ENCODE measurements at places on chromosomes 12 and 14.
A peak's percentile ranks its signal among the peaks of the same experiment; 100 is the strongest.

DNA sequence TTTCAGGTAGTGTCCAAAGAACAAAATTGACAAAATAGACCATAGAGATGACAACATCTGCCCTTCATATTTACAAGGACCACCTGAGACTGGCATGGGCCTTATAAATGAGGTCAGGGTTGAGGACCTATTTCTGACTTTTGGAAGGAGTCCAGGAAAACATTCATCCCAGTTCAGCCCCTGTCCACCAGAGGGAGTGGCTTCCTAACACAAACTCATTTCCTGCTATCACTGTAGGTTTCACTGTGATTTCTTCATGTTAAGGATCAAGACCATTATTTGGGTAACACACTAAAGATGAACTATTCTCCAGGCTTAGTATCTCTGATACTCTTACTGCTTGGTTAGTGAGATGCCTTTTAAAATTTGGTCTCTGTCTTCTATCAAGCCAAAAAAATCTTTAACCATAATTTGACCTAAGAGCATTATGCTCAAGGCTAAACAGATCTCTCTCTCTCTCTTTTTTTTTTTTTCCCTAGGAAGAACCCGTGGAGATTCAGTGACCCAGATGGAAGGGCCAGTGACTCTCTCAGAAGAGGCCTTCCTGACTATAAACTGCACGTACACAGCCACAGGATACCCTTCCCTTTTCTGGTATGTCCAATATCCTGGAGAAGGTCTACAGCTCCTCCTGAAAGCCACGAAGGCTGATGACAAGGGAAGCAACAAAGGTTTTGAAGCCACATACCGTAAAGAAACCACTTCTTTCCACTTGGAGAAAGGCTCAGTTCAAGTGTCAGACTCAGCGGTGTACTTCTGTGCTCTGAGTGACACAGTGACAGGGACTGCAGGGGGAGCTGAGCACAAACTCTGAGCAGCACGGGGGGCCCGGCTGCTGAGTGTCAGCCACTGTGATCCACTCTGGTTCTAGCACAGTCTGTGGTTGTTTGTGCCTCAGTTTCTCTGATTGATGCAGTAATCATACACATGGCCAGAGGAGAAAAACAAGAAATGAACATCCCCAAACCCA lies 267.6 kb upstream of the OR4E1 start:
- peak; percentile 49 for DNase-seq

GRCh38 chr12:56954057-56954957 lies 3.1 kb downstream of the RDH16 start:
- DNase-seq, result no peak

DNA sequence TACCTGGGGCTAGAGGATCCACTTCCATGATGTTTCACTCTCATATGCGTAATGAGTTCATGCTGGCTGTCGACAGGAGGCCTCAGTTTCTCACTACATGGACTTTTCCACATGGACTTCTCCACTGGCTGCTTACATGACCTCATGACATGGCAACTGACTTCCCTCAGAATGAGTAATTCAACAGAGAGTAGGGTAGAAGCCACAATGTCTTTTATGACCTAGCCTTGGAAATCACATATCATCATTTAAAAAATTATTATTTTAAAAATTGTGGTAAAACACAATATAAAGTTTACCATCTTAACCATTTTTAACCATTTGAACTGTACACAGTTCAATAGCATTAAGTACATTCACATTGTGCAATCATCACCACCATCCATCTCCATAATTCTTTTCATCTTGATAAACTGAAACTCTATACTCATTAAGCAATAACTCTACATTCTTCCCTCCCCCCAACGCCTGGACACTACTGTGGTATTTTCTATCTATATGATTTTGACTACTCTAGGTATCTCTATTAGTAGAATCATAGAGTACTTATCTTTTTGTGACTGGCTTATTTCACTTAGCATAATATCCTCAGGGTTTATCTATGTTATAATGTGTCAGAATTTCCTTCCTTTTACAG lies 144.5 kb downstream of the TGFB3 start:
- no peak for DNase-seq

GRCh38 chr12:125132698-125133400 lies 67.6 kb downstream of the AACS start:
- DNase-seq, result no peak
